ENCODE measurements at places on chromosomes 5 and 9.

- DNase-seq, result no peak
Observed at GRCh38 chr5:58706736-58707135, 123.9 kb downstream of the RAB3C start.

DNA sequence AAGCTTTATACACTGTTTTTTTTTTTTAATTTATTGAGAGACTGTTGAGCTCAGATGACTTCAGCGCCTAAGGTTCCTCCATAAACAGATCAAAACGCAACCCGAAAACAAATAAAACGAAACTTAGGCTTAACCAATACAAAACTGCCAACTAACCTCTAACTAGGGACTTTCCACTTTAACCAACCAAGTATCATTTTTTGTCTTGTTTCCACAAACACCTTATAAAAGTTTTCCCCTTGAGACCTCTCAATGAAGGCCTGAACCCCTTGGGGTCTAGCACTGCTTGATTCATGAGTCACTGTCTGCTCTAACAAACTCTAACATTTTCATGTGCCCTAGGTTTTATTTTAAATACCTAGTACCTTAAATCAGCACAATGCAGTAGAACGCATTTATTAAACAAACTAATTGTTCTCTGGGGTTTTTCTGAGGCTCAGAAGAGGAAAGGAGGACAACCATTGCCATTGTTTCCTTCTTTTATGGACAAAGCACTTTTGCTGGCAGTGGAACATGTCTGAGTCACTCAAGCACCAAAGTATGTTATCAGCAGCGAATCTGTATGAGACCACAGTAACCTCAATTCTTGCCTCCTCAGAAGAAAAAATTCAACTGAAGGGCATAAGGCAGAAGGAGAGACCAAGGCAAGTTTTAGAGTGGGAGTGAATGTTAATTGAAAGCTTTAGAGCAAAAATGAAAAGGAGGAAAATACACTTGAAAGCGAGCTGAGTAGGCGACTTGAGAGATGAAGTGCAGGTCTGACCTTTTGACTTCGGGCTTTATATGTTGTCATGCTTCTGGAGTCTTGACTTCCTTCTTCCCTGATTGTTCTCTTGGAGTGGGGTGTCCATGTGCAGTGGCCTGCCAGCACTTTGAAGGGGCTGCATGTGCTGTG, 97.7 kb upstream of the HCN1 start:
- no peak for DNase-seq

- DNase-seq, result no peak
Observed at GRCh38 chr9:107051392-107051791, 188.4 kb downstream of the ZNF462 start.

- no peak for DNase-seq
Observed at GRCh38 chr5:111752426-111752965, 4.5 kb downstream of the NREP start.

- DNase-seq, result no peak
Observed at GRCh38 chr9:108897324-108898096, 35.4 kb downstream of the ACTL7A start.

DNA sequence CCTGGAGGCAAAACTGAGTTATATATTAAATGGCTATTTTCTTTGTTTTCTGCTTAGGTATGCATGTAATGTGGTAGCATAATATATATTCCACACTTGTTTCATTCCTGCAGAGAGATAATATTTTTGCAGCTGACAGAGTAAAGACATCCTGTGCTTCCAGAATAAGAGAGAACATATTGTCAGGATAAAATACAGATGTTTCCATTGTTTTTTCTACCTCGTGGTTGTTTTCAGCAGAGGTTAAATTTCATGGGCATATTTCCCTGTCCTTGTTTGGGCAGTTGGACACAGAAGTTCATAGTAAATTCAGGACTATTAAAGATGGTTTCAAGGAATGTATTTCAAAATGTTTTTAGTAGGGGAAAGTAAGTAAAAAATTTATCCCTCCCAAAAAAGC, 47.6 kb upstream of the MEGF10 start:
- DNase-seq, result no peak

GRCh38 chr9:96859461-96860198, 5.3 kb upstream of the ZNF782 start:
- DNase-seq, result no peak

DNA sequence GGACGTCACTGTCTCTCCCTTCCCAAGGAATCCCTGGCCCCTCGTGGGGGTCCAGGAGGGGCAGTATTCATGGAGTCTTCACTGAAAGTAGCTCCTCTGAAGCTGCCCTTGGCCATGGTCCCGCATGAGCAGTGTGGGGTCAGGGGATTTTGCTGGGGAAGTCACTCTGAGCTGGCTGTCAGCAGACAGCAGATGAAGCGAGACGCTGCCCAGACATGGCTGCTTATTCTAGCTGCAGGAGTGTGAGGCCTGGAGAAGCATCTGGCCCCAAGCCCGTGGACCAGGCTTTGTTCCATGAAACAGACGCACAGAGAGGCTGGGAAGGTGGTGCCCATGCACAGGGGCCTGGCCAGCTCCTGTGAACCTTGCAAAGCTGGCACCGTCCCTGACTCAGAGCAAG, 21.5 kb upstream of the ASS1 start:
- no peak for DNase-seq

GRCh38 chr5:36842087-36842486, 34.5 kb upstream of the NIPBL start:
- DNase-seq, result no peak

GRCh38 chr5:106780355-106780754, 890.4 kb downstream of the EFNA5 start:
- DNase-seq, result no peak

GRCh38 chr9:128213746-128214497, 10.7 kb downstream of the DNM1 start:
- DNase-seq, result no peak

DNA sequence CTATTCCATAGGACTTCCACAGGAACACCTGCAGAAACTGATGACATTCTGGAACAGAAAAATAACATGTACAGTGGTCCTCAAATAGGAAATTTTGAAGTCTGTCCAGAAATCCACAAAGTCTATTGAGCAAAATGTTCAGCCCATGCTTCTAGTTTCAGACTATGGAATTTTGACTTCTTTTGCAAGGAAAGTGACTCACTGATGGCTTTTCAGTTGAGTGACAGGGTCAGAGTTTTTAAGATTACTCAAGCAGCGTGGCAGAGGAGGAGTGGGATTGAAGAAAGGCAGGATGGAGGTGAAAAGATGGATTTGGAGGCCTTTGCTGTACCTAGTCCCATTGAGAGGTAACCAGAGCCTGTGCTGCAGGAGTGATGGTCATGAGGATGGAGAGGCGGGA, 151.5 kb downstream of the GOLPH3 start:
- no peak for DNase-seq

DNA sequence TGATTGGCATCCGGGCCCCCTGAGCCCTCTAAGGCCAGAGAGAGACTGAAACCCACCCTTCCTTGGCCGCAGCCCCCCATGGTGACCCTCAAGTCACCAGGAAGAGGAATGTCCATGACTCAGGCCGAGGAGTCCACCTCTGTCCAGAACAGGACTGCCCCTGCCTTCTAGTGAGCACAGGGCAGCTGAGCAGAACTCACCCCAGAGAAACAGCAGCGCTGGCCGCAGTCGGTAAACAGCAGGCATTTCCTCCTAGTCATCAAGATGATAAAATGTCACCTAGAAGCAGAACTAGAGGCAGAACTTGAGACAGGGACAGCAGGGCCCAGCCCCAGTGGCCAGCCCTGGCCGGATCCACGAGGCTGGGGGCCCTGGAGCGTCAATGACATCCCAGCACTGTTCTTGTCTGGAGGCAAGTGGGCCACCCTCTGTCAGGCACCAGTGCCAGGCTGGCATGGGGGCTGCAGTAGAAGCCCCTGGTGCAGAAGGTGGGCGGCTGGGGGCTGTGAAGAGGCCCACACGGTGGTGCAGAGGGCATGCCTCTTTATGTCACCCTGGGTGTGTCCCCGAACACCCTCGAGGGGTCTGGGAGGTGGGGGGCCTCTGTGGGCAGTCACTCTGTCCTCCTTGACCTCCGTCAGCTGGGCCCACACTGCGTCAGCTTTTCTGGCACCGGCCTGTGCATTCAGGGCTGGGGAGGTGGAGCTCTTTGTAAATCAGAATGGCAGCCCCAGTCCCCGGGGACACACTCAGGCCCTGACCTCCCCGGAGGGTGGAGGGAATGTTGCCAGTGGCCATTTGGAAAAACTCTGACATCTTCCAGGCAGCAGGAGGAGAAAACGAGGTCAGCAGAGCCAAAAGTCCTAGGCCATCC, 83.0 kb downstream of the NTNG2 start:
- DNase-seq, result no peak

DNA sequence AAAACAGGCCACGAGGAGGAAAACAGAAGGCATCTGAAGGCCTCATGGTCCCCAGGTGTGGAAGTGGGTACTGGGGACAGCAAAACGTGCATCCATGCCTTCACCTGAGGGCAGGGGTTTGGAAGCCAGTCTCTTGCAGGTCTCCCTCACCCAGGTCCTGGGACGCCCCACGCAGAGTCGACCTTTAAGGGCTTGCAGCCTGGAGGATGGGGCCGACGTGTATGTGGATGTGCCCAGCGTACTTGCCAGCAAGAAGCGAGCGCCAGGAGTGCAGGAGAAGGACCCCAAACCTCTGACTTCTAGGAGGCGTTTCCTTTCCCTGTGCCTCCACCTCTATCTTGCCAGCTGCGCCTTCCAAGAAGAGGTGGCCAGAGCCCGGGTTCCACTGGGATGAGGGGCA, 65.9 kb downstream of the OTULIN start:
- no peak for DNase-seq

DNA sequence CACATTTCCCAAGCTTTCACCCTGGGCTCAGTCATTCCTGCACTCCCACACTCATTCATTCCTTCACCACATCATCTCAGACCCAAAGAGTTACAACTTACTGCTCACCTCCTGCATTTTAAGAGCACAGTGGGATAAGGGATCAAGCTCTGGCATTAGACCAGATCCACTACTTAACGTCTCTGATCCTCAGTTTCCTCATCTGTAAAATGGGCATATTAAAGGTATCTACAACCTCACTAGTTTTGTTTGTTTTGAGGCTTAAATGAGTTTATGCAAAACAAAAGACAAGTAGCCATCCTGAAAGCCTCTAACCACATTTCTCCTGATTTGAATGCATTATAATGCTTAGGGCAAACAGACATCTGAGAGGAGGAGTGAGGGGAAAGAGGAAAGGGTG, 77.6 kb downstream of the KLHL3 start:
- no peak for DNase-seq

- no peak for DNase-seq
Observed at GRCh38 chr5:59767211-59767605, 126.3 kb downstream of the PDE4D start.

DNA sequence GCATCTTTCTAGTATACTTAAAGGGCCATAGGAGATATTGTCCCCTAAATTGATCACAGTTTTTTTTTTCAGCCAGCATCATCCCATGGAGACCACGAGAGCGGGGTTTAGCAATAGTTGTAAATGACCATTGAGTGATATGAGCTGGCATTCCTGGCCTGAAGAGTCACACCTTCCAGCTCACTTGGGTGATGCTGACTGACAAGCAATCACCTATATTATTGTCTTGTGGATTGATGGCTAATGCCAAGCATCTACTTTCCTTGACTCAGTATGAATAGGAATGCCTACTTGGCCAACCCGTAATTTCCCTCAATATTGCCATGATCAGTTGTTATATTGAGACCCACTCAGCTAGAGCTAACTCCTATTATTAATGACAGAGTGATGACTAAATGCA, 70.5 kb downstream of the ADAMTSL1 start:
- DNase-seq, result no peak

All from COR-L47 (cell line).